Kidney (tissue), 22 donors: ENCODE measurements at places on chromosomes 16 and 17.

DNA sequence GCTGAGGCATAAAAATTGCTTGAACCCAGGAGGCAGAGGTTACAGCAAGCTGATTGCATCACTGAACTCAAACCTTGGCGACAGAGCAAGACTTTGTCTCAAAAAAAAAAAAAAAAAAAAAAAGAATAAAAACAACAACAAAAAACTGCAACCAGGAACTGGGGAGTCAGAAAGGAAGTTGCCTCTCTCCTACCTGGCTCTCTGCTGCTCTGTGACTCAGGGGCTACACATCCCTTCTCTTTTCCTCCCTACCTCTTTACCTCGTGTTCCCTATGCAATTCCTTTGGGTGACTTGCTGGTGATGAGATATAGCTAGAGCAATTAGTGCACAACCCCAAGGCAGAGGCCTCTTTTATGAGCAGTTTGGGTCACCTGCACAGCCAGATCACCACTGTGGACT is 95.9 kb downstream of the ABCC1 start:
- no peak for DNase-seq

GRCh38 chr16:75921281-75921680 is 195.0 kb upstream of the CPHXL start:
- no peak for DNase-seq

DNA sequence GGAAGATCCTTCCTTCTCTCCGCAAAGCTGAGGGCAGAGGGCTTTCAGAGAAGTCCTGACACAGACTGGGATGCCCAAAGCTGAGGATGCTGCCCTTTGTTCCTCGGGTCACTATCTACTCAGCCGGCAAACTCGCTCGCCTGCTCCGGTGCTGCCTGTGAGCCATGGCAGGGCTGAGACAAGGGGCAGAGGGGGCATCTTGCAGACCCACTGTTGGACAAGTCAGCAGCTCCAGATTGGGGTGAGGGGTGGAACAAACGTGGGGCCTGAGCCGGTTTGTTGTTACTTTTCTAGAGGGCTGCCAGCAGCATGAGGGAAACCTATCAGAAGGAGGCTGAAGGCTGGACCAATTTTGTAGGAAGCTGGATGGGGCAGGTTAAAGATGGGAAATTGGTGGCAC is 47.1 kb upstream of the PIK3R6 start:
- DNase-seq = no peak

- DNase-seq = no peak
These were observed 136.0 kb upstream of the C17orf78 start for GRCh38 chr17:37239690-37240334.

DNA sequence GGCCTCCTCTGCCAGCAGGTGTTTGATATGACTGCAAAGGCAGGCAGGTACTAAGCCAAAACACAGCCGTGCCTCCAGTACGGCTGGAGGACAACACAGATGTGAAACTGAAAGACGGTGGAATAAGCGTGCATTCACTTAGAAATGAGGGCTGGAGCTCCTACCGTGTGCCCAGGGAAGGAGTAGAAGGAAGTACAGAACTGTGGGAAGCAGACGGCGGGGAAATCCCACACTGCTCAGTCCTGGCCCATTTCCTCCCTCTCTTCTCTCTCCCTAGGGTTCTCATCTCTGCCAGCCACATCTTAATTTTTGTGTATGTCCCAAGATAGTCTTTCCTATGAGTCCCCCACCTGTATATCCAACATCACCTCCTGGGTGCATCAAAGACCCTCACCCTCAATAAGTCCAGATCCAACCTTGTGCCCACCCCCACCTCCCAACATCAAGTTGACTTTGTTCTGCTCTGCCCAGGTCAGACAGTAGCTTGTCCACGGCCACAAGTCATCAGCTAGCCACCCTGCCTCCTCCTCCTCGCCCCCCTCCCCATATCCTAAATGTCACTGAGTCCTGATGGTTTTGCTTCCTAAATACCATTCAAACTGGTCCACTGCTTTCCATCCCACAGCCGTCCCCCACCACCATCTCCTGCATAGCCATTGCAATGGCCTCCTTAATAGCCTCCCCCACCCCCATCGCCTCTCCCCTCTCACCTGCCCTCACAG is 77.1 kb upstream of the RPL38 start:
- no peak for DNase-seq

DNA sequence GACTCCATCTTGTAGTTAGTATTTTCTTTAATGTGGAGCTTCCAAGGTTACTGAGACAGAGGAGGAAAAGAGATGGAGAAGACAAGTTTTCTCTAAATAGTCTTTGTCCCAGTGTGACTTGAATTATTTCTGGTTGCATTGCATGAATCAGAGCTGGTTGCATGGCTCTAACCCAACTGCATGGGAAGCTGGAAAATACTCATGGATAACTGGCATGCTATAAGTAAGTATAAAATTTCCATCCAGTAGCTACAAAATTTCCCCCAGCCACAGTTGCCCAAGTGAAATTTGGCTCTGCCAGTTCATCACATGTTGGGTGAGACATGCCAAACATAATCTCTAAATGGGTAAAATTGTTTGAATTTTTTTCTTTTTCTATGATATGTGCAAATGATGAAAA is 1161.5 kb downstream of the CDH11 start:
- no peak for DNase-seq

DNA sequence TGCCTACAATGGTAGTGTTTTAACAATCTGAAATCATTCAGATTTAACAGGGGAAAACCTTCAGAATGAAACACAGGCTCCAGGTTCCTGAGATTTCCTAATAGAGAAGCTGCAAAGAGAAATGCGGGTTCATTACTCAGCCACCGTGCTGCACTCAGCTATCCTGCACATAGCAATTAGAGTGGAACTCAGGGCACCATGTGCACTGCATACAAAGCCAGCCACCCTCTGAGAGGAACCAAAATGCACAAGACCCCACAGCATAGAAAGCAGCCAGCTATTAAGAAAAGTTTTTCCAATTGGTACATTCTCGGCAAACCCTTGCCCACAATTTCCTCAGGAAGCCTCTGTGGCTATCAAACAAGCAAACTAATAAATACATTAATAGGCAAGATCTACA is 37.4 kb downstream of the TOM1L2 start:
- DNase-seq = no peak

DNA sequence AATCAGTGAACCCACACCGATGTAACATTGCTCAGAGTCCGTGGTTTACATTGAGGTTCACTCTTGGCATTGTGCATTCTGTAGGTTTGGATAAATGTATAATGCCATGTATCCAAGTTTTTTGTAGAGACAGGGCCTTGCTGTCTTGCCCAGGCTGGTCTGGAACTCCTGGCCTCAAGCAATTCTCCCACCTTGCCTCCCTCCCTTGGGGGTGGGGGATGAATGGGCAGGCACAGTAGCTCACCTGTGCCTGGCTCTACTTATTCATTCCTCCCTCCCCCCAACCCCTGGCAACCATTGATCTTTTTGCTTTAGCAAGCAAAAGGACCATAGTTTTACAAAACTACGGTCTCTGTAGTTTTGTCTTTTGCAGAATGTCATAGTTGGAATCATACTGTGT is 181.4 kb downstream of the SPECC1 start:
- DNase-seq = no peak

DNA sequence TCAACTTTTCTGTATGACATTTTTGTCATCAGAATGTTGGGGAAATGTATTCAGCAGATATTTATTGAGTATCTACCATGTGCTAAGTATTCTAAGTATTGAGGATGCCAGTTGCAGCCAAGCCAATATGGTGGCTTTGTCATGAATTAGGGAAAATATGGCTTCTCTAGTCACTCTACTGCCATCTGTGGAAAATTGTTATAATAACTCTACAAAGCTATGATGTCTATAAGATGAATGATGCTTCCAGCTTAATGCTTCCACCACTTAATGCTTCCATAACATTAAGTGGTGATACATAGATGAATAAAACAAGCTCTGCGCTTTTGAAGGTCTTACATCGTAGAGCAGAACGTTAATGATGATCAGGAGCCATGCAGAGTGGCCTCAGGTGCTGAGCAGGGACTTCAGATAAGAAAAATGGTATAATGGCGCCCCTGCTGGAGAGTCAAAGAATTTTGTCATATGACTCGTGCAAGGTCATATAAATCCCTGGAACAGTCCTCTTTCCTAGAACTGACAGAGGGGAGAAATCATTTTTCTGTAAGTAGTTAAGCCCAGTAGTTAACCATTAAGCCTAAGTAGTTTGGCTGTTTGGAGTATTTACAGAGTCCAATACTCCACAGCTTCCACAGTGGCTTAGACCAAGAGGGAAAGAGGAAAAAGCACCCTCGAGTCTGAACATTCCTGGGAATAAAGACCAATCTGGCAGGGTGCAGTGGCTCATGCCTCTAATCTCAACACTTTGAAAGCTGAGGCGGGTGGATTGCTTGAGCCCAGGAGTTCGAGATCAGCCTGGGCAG is 2.7 kb upstream of the TMIGD1 start:
- DNase-seq = peak; percentile 68

DNA sequence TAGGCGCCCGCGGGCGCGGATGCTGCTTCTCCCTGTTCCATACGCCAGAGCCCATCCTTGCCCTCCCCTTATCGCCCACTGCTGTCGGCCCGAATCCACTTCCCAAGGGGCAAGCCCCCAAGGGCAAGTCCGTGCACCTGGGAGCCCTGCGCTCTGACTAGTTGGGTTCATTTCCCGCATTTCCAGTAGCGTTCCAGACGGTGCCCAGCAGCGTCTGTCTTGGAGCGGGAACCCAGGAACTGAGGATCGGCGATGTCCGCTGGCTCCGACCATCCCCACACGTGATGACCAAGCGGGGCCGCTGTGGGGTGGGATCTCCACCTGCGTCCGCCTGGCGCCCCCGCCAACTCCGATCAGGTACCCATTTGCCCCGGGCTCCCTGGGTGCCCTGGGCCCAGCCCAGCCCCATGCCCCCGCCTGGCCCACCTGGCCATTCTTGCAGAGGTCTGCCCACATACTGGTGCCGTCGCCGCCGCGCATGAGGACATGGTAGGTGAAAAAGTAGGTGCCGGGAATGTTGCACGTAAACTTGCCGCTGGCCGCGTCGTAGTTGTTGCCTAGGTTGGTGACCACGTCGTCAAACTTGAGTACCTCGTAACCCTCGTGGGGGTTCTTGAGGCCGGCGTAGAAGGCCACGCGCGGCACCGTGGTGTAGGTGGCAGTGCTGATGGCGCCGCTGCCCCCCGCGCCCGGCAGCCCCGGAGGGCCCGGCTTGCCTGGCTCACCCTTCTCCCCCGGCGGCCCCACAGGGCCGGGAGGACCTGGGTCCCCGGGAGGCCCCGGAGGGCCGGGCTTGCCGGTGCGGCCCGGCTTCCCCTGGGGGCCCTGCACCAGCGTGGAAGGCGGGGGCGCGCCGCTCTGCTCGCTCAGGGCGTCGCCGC is 837 bp downstream of the C1QL1 start:
- DNase-seq = no peak
